ENCODE measurements at places on chromosomes 5 and 9.

- DNase-seq: no peak
Observed at GRCh38 chr9:134642385-134643181, 980 bp downstream of the COL5A1 start.

GRCh38 chr9:120388003-120388855 is 191.7 kb downstream of the CDK5RAP2 start:
- no peak for DNase-seq

DNA sequence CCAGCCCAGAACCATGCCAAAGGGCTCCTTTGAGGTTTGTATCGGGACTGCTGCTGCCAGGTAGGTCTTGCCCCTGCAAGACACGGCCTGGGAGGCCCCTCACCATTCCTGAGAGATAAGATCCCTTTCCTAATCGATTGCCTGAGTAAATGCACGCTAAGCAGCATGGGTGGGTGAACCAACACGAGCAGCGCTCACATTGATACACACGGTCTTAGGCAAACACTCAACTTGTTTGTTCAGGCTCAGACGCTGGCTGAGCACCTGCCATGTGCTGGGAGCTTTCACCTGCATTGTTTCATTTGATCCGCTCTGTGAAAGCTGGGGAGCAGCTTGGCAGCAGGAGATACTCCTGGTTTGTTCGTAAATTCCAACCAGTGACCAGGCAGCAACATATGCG is 76.9 kb upstream of the NEURL1B start:
- DNase-seq: no peak

- no peak for DNase-seq
Observed at GRCh38 chr5:664343-664993, 28.7 kb downstream of the TPPP start.

DNA sequence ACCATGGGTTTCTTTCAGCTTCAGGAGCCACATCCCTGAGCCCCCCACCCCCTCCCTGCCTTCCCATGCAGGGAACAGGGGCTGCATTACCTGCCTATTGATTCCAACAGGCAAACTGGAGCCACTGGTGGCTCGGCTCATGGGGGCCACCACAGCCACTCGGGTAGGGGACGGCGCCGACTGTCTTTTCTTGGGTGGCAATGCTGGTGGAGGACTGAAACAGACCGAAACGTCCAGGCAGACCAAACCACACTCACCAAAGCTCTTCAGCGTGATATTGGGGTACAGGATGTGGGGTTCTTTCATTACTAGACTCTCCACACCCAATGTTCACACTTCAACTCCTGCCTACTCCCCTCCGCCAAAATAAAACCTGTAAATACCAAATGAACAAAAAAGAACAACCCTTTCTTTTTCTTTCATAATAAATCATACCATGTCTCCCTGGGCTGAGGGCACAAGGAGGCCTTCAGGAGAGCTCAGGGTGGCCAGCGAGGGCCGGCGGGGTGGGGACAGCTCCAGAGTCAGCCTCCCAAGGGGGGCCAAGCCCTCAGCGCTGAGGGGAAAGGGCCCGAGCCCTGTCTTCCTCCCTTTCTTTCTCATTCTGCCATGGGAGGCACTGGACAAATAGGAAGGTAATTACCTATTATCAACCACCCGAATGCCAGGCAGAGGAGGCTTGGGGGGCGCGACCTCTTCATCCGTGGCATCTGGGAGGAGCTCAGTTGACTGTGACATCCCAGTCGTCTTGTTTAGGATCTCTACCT is 83.3 kb downstream of the PRRT1B start:
- no peak for DNase-seq

DNA sequence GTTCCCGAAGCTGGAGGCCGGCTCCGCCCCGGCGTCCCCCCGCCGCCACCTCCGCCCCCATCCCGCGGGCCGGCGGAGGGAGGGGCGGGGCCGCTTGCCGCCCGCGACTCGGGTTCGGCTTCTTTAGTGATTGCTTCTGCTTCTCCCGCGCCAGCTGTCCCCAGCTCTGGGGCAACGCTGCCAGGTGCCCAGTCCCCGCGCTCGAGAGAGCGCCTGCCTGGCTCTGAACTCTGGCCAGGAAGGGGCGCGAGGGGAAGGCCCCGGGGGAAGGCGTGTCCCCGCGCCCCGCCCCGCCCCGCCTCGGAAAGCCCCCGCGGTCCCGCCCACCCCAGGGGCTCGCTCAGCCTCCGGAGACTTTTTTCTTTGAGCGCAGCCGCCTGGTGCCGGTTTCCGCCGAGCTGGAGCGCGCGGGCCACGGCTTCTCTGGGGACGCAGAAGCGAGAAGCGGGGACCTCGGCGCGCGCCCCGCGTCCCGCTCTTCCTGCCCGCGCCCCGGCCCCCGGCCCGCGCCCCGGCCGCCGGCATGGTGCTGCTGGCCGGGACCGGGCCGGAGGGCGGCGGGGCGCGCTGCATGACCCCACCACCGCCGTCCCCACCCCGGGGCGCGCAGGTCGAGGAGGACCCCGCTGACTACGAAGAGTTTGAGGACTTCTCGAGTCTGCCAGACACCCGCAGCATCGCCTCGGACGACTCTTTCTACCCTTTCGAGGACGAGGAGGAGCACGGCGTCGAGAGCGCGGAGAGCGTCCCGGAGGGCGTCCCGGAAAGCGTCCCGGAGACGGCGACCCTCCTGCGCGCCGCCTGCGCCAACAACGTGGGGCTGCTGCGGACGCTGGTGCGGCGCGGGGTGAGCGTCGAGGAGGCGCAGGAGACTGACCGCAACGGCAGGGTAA is at the start of gene ANKRD33B:
TSS of gene ANKRD33B (plus strand) at position 126 of the 893 bp plus-strand sequence. CDS start at position 524, 398 bp downstream.
- DNase-seq: peak; percentile 71

DNA sequence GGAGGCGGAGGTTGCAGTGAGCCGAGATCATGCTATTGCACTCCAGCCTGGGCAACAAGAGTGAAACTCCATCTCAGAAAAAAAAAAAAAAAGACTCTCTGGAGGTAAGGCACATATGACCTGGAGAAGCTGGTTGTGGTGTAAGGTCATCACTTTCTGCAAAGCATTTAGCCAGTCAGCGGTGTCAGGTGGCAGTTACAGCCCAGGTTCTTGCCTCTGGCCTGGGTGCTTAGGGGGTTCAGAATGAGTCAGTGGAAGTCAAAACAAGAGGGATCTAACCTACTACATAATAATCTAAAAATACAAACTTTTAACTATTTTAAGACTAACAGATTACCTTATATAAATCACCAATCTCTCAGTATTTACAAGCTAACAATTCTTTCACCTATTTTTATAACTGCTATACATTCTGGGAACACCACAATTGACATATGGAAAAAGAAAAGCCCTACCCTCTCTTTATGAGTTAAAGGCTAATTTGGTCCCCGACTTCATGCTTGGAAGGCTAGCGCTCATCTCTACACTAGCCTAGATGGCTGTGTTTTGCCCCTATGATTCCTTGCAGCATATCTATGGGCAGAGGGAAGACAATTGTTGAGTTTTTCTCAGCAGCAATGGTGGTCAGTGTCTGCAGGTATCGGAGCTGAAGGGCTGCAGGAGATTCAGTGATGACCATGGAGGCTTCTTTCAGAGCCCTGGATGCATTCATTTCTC is 29.2 kb downstream of the STOM start:
- no peak for DNase-seq

- DNase-seq: no peak
Observed at GRCh38 chr5:80060966-80061365, 25.8 kb downstream of the THBS4 start.

DNA sequence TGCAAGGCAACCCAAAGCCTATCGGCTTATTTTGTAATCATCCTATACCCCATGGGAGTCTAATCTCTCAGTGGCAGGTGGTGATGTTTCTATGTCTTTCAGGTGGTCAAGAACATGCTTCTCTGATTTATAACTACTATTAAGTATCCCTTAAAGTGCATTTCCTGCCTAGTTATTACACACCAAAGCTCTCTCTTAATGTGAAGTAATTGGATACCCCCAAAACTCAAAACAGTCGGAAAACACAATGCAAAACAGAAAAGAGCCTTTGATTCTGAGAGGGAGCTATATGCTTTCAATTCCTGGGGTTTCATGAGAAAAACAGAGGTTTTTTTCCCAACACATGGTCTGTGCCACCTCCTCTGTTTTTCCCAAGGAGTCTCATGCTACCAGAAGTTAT is 416.4 kb downstream of the CSNK1G3 start:
- no peak for DNase-seq
